ENCODE measurements at places on chromosomes 7 and 10.

- no peak for DNase-seq
These were observed 86.5 kb upstream of the PFKP start for GRCh38 chr10:2980791-2981360.

GRCh38 chr7:117012284-117012683 is 59.0 kb downstream of the ST7 start:
- DNase-seq: no peak

DNA sequence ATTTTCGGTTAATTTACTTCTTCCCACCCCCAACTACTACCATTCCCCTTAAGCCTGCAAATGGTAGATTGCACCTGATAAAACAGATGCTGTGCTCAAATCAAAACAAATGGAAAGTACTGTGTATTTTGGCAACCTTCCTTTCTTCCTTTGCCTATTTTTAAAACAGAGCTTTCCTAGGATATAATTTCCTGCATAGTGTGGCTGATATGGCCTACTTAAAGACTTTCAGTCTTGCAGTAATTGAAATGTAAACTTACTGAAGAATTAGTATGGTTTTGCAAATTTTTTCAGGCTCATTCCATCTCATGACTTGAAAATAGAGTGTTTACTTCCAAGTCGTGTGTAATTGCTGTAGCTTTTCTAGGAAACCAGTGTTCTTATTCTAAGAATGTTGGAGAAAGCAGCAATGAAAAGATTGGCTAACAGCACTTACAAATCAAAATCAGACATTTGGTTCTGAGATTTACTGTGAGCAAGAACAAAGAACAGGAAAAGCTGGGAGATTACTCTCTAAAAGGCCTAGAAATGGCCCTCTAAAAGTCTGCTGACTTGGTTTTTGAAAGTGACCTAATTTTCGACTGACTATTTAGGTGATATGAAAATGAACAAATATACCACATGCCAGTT is 52.0 kb downstream of the REEP3 start:
- no peak for DNase-seq

GRCh38 chr7:142616121-142616643 is 133.1 kb upstream of the PRSS1 start:
- no peak for DNase-seq

DNA sequence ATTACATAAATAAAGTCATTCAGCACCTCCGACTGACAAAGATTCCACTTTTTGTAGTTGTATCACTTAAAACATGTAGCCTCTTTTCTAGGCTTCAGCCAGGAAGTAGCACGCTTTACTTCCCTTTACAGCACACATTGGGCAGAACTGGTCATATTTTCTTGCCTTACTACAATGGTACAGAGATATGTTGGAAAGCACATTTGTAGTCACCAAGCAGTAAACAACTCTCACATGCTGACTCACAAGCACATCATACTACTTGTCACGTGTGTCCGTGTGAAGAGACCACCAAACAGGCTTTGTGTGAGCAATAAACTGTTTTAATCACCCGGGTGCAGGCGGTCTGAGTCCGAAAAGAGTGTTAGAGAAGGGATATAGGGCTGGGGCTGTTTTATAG is 1071.8 kb downstream of the DNAJB9 start:
- no peak for DNase-seq

DNA sequence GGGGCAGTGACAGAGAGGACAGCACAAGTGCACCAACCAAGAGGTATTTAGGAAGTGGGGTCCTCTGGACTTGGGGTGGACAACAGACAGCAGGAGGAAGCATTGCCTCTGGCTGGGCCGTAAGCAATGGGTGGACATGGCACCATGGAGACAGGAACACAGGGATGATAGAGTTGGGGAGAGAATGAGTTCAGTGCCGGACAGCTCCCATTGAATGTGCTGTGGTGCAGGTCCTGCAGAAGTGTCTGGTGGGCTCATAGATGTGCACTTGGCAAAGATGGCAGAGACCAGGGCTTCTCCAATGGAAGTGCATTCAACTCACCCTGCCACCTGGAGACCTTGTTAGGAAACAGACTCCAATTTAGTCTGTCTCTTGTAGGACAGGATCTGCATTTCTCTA is 341.5 kb upstream of the ZMIZ1 start:
- DNase-seq: no peak

- no peak for DNase-seq
These were observed 72.6 kb downstream of the JAZF1 start for GRCh38 chr7:28107960-28108359.

DNA sequence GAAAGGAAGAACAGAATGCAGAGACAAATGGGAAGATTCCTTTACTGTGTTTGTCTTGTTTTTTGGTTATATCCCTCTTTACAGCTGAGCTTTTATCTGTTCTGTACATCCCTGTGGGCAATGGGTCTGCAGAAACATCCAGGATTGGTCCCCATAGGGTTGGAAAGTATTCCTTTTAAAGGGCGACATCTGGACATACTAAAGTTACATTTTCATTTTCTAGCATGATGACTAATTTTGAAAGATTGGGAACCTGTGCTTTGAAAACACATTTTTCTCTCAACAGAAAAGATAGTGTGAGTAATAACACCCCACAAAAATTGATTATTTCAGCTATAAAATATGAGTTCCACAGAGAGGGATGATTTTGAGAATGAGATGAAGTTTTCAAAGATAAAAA is 435.8 kb downstream of the GPAM start:
- no peak for DNase-seq

- no peak for DNase-seq
These were observed 45.2 kb upstream of the BHLHA15 start for GRCh38 chr7:98165827-98166667.

DNA sequence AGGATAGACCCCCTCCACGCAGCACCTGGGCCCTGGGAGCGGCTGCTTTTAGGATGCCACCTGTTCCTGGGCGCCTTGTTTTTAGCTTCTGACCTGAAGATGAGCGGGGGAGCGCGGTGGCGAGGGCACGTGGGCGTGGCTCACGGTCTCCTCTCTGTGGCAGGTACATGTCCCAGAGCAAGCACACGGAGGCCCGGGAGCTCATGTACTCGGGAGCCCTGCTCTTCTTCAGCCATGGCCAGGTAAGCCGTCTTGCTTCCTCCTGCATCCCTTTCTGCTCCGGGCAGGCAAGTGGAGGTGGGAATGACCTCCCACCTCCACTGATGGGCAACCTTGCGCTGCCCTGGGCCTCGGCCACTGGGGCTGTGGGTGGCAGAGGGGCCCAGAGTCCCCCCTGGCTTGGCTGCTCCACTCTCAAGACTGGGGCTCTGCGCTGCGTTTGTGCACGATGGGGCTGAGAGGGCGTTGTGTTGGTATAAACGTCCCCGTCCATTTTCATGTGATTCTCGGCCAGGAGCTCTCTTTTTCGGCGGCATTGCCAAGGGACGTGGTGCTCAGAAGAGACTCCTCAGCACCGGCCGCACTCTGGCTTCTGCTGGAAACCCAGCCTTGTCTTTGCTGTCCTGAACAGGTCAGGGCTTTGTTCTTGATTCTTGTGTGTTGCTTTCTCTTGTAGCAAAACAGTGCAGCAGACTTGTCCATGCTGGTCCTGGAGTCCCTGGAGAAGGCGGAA is 9.7 kb downstream of the GET4 start:
- no peak for DNase-seq

GRCh38 chr10:102581981-102582580 is 62.2 kb upstream of the TRIM8 start:
- DNase-seq: no peak

DNA sequence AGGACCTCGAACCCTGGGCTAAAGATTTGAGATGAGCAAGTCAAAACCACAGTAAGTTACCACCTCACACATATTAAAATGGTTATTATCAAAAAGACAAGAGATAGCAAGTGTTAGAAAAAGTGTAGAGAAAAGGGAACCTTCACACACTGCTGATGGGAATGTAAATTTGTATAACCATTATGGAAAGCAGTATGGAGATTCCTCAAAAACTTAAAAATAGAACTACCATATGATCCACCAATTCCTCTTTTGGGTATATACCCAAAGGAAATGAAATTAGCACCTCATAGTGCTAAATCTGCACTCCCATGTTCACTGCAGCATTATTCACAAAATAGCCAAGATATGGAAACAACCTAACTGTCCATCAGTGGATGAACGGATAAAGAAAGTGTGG is 20.8 kb upstream of the FRA10AC1 start:
- DNase-seq: no peak

GRCh38 chr10:13659887-13660550 is 73.3 kb downstream of the PRPF18 start:
- no peak for DNase-seq

DNA sequence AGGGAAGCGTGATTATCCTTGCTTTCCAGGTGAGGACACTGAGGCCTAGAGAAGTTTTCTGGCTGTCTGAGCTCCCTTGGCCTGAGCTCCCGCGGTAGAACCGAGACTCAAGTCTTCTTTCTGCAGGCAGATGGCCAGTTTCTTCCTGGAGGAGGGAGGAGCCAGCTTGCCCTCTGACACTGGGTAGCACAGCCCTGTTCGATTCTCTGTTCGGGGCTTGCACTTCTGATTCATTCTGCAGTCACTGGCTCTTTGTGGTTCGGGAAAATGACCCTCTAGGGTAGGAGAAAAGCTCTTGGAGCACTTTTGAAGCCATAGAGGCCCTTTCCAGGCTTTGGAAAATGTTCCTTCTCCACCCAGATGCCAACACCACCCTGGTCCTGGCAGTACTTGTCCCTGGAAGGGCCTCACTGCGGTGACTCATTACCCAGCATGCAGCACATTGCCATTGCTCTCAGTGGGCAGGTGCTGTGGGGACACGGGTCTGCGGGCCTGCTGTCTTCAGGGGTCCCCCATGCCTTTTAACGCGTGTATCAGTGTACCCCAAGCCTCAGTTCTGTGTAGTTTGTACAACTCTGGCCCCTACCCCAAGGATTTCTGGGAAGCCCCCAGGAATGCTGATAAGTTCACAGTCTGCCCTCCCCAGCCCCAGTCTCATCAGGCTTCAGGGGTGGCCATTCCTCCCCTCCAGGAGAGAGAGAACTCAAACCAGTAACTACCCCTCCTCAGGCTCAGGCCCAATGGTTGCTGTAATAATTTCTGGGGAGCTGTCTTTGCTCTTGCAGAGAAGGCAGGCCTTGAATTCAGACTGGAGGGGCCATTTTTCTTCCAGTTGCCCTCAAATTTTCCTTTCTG is 11.9 kb downstream of the CHST3 start:
- no peak for DNase-seq

DNA sequence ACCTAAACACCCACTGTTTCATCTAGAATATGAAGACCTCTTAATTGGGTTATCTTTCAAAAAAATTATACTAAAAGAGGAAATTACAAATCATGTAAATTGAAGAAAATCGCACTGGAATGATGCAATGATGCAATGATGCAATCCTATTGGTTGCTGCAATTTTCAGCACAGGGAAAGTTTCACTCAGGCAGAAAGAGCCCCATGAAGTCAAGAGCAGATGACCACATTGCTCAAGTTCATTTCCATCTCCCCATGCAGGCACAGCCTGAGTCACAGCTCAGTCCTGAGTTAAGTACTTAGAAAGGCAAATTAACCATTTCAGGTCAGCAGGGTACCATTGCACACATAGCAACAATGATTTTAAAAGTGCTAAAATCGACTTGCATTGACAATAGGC is 180.3 kb upstream of the MYO3A start:
- no peak for DNase-seq

GRCh38 chr7:121833991-121834390 is 39.0 kb upstream of the PTPRZ1 start:
- DNase-seq: no peak

DNA sequence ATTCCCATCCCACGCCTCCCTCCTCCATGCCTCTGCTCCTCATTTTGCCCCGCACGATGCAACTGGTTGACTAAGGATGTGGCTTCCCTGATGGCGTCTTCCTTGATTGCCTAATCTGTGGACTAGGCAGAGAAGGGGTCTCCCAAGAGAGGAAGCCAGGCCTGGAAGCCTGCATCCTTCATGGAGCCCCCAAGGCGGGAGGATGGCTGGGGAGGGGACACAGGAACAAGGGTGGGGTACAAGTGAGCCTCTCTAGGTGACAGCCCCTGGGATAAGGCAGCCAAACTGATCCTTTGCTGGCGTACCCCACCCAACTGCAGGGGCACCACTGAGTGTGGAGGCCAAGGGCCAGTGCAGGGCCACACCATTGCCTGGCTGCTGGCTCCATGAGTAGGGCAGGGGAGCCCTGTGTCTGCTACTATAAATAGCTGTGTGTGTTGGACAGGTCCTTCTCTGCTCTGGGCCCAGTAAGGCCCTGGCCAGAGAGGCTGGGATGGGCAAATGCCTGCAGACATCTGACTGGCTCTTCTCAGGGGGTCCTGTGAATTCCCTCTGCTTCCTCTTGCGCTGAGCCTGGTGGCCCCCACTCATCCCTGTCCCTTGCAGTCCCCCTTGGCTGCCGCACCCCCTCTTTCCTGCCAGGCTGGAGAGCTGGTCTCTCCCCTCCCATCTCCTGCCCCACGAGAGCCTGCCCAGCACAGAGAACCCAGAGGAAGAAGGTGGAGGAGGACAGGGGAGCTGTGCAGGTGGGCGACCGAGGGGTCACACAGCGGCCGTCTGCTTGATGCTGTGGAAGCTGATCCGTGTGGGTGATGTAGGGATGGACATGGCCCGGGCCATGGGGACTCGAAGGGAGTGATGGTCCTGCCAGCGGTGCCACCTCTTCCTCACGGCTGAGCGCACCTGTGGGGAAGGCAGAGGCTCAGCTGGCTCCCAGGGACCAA is 29.3 kb downstream of the CRHR2 start:
- DNase-seq: no peak

DNA sequence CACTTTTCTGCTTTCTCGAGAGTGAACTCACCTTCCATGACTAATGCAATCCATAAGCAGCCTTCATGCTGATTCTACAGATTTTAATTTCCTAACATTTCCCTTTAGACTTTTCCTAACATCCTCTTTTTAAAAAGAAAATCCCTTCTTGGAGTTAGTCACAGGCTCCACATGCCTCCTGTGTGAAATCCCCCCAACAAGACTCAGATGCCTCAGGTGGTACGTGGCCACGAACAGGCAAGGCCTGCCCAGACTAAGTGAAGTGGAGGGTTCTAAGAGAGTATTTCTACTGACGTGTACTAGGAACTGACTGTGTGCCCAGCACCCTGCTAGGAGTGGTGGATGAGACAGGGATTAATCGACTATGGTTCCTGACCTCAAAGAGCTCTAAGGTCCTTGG is 125.9 kb upstream of the HPS1 start:
- DNase-seq: no peak

GRCh38 chr7:115910541-115911164 is 119.9 kb downstream of the TFEC start:
- DNase-seq: no peak

GRCh38 chr7:103809229-103809994 is 180.0 kb downstream of the RELN start:
- no peak for DNase-seq

- no peak for DNase-seq
These were observed 275.2 kb downstream of the POU6F2 start for GRCh38 chr7:39252916-39253315.

DNA sequence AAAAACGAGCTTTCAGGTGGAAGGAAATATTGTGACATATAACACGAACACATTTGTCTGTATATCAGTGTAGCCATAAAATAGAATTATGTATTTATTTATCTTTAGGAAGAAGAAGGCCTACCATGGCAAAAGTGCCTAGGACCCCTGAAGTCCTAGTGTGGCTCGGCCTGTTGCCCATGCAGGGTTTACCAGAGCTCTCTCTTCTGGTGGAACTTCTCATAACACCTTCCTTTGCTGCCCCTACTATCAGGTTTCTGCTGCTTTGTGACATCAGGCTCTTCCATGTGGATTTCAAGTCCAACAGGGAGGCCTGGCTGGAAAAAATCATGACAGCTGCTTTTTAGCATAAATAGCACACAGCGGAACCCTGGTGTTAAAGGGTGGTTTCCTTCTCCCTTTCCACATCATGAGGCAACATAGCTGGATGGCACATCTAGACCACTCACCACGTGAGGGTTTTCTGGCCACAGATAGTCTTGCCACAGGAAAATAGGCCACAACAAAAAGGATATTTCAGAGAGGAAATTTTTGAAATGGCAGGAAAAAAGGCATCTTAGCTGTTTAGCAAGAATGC is 44.8 kb upstream of the ADO start:
- DNase-seq: no peak

Measured in cortex of kidney (tissue), 1 donor.